ENCODE measurements at places on chromosomes 12 and 14.

DNA sequence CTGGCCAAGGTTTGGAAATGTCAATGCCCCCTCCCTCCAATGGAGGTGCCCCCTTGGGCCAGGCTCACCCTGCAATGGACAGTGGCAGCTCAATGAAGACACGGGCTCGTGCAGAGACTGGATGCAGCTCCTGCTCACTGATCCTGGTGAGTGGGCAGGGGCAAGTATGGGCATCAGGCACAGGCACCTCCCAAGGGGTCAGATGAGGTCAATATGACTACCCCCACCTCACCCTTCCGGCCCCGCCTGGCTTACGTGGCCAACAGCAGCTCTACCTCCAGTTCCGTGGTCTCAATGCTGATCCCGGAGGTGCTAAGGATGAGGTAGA lies 13.6 kb downstream of the ITGA7 start:
- no peak for DNase-seq

- DNase-seq = no peak
These were observed 594 bp upstream of the CLEC14A start for GRCh38 chr14:38256533-38256840.

GRCh38 chr14:95444132-95445129 lies 72.0 kb downstream of the SYNE3 start:
- no peak for DNase-seq

GRCh38 chr12:69500631-69501030 lies 30.4 kb downstream of the FRS2 start:
- no peak for DNase-seq

Measured in stimulated activated CD4-positive, alpha-beta T cell treated with anti-CD3 and anti-CD28 coated beads, TNF-alpha, amount 100 ng/mL, for 4 hours (primary cell).